Activated CD8-positive, alpha-beta T cell treated with anti-CD3 and anti-CD28 coated beads for 36 hours (primary cell): ENCODE measurements at places on chromosomes 6 and 20. TPM values are rescaled to one million over a fixed set of nuclear protein-coding genes. Genes with fewer than 3 reads are reported as not detected.
A peak's percentile ranks its signal among the peaks of the same experiment; 100 is the strongest.

NKAIN4 gene
- total RNA-seq: not detected

GRCh38 chr6:81938991-81939732 lies 186.7 kb upstream of the TENT5A start:
- H3K4me1 ChIP-seq: no peaks in the 10 kb centered on the region
- no peak overlapping the region for H3K27ac ChIP-seq
- no peak overlapping the region for H3K4me3 ChIP-seq
- DNase-seq: no peak
- no peaks in the 10 kb centered on the region for H3K36me3 ChIP-seq

DNA sequence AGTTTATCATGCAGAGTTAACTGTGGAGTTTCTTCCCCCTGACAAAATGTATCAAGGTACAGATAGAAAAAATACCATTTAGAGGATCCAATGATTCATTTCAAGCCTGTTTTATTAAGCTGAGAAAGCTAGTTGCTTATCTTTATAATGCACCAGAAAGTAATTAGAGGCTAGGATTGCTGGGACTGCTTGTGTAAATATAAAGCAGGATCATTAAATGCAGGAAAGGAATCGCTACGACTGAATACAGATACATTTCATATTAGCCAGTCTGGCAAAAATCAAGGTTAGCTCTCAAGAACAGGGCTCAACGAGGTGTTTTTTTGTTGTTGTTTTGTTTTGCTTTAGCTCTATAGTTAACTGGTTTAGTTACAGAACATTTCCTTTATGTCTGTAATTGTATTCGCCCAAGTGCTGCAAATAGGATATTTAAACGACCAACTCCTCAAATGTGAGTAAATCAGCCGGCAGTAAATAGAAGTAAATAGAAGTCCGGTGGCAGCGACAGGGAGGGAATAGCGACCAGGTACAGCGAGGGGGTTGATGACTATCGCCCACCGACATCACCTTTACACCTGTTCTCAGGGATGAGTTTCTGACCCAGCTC lies 748 bp downstream of the UBE2J1 start:
- no peaks in the 10 kb centered on the region for H3K27me3 ChIP-seq
- H3K36me3 ChIP-seq: peaks cover 18% of the 10 kb centered on the region
- peak overlapping the region; percentile 98 for H3K4me3 ChIP-seq
- DNase-seq: no peak
- peaks cover 66% of the 10 kb centered on the region for H3K4me1 ChIP-seq

- DNase-seq: no peak
- H3K36me3 ChIP-seq: no peaks in the 10 kb centered on the region
- H3K4me1 ChIP-seq: no peaks in the 10 kb centered on the region
- no peaks in the 10 kb centered on the region for H3K27me3 ChIP-seq
Measured at GRCh38 chr20:35187584-35188190, 15.8 kb downstream of the PROCR start.

- peaks cover 22% of the 10 kb centered on the region for H3K36me3 ChIP-seq
- peak overlapping the region; percentile 9 for H3K27ac ChIP-seq
- peaks cover 53% of the 10 kb centered on the region for H3K4me1 ChIP-seq
- DNase-seq: no peak
- no peak overlapping the region for H3K4me3 ChIP-seq
Measured at GRCh38 chr6:108254433-108255410, 6.1 kb downstream of the SNX3 start.

GRCh38 chr6:136609873-136610706 lies 59.9 kb upstream of the MAP7 start:
- H3K4me3 ChIP-seq: no peak overlapping the region
- H3K27me3 ChIP-seq: no peaks in the 10 kb centered on the region
- no peak for DNase-seq
- H3K36me3 ChIP-seq: peaks cover 5% of the 10 kb centered on the region
- H3K27ac ChIP-seq: peak overlapping the region; percentile 68

DNA sequence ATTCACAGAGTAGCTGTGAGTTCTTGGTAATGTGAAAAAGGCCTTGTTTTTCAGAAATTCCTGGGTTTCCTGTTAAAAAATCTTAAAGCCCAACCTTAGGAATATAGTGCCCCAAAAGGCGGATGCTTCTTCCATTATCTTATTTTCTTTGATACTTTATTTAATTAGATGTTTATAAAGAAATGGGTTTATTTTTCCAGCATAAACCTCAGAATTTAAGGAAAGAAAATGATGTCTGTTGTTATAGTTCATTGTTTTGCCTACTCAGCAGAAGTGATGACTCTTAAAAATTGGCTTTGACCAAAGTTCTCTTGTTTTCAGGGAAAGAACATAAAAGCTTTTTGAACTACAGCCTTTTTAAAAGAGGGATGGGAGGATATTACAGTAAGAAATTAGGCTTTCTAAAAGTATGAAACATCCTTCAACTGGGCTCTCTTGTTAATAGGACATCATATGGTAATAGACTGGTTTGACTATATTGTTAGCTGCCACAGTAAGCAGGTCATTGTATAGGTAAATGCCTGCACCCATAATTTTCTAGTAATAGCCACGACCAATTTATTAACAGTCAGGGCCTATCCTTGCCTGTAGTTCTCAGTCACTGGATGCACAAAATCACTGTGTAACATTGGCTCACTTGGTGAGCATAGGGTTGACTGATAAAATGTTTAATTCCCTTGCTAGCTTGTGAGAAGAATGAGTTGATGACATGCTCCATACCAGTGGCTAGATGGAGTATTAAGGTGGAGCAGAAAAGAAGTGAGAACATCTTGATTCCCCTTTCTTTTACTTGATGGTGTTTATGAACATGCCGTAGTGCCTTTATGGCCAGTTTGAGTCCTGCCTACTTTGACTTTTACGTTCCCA lies 5.2 kb downstream of the SRSF6 start:
- peaks cover 76% of the 10 kb centered on the region for H3K36me3 ChIP-seq
- H3K27ac ChIP-seq: peak overlapping the region; percentile 16
- no peak overlapping the region for H3K4me3 ChIP-seq

GRCh38 chr6:4786996-4787395 lies 10.8 kb downstream of the CDYL start:
- peaks cover 79% of the 10 kb centered on the region for H3K4me1 ChIP-seq
- peaks cover 19% of the 10 kb centered on the region for H3K36me3 ChIP-seq
- no peak overlapping the region for H3K4me3 ChIP-seq
- no peak overlapping the region for H3K27ac ChIP-seq

GRCh38 chr6:47737406-47737805 lies 39.0 kb downstream of the ADGRF4 start:
- H3K27me3 ChIP-seq: peaks cover 5% of the 10 kb centered on the region
- H3K4me1 ChIP-seq: peaks cover 8% of the 10 kb centered on the region
- no peak overlapping the region for H3K27ac ChIP-seq
- DNase-seq: no peak
- no peak overlapping the region for H3K4me3 ChIP-seq
- H3K36me3 ChIP-seq: no peaks in the 10 kb centered on the region

DNA sequence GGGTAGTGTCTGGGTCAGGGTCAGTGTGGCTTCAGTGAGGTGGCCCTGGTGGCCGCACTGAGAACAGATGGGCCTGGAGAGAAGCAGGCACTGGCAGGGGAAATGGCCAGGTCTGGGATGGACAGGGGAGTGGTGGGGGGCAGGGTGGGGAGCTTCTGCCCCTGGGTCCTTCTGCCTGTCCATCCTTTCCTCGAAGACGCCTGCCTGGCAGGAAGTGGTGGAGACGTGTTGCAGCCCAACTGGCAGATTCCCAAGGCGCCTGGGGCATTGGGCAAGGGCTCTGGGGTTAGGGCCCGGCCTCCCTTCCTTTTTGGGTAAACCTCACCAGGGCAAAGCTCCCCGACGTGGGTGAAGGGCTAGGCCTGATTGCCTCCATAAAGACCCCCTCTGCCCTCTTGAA lies 10.4 kb downstream of the SRC start:
- H3K36me3 ChIP-seq: no peaks in the 10 kb centered on the region
- no peaks in the 10 kb centered on the region for H3K4me1 ChIP-seq
- no peak for DNase-seq
- H3K4me3 ChIP-seq: no peak overlapping the region
